ENCODE measurements at places on chromosomes 5 and 9.

DNA sequence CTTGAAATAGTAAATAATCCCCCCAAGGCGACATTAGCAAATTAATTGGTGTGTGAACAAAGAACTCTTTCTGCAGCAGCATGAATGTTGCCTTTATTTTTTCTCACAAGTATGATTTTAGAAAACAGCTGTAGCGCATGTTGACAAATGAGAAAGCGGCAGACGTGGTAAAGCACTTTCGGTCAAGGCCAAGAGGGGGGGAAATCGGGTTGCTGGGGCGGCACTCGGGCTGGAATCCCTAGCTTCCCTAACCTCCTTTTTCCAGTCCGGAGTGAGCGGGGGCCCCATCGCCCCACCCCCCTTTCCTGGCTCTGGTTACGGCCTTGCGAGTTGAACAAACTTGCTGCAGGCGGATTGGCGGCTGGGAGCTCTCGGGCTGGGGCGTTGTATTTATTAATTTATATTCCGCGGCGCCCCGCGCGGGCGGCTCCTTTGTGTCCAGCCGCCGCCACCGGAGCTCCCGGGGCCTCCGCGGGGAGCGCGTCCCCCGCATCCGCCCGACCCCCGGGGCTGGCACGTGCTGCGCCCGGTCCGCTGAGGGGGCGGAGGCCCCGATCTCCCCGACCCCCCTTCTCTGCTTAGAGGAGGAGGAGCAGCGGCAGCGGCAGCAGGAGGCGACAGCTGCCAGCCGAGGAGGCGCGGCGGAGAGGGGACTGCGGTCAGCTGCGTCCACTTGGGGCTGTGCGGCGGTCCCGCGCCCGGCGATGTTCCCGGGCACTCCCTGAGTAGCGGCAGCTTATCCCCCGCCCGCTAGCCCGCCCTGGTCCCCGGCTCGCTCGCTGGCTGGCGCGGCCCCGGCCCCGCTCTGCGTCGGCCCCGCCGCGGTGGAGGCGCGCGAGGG lies at the start of gene RHOBTB3:
Gene RHOBTB3, plus strand, starts transcription at position 607 of the 841 bp plus-strand sequence. CDS start 347 bp downstream, outside the sequence.
- peaks cover 48% of the 10 kb centered on the region for H3K4me1 ChIP-seq
- H3K36me3 ChIP-seq = no peaks in the 10 kb centered on the region
- no peaks in the 10 kb centered on the region for H3K27me3 ChIP-seq
- peak; percentile 91 for DNase-seq
- H3K4me3 ChIP-seq = peak within 1 kb of the TSS; percentile 80

GRCh38 chr5:149932445-149933350 lies 11.9 kb downstream of the PDE6A start:
- H3K27me3 ChIP-seq = no peaks in the 10 kb centered on the region
- DNase-seq = no peak
- peak overlapping the region; percentile 53 for H3K27ac ChIP-seq
- no peaks in the 10 kb centered on the region for H3K36me3 ChIP-seq
- H3K4me3 ChIP-seq = peak overlapping the region; percentile 56
- H3K4me1 ChIP-seq = peaks cover 11% of the 10 kb centered on the region

- no peaks in the 10 kb centered on the region for H3K27me3 ChIP-seq
Measured at GRCh38 chr9:19085295-19085694, 17.4 kb downstream of the HAUS6 start.

DNA sequence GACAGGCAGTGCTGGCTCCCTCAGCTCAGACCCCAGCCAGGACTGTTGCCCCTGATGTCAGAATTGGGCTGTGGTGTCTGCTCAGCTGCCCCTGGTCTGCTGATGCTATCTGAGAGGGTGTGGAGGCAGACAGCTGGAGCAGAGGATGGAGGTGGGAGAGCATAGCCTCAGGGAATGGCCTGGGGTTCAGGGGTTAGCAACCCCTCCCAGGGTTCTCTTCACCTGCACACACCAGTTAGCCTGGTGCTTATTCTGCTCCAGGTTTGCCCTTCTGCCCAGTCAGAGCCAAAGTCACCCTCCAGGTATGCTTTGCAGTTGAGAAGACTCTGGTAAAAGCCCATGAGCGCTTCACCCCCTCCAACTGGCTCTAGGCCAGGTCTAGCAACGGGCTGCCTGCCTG lies 109.8 kb downstream of the SAXO1 start:
- H3K27ac ChIP-seq = no peak overlapping the region
- H3K27me3 ChIP-seq = no peaks in the 10 kb centered on the region
- H3K4me1 ChIP-seq = peaks cover 5% of the 10 kb centered on the region

DNA sequence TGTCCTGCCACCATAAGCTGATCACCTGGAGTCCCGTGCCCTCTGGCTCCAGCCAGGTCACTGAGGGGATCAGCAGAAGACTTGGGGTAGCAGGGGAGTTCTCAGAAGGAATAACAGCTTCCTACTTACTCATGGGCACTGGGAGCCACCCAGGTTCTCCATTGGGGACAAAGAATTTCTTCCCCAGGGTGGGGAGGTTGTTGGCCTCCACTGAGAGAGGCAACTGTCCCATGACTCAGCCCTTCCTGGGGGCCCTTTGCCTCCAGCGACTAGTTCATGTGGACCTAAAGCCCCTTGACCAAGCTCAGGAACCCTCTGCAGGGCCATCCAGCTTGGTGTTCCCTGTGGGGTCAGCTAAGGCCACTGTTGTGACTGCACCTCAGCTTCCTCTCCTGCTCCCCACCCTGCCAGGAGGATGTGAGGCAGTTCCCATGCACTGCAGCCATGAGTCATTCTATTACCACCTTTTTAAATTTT lies 175.0 kb downstream of the AUH start:
- no peak for DNase-seq
- H3K36me3 ChIP-seq = no peaks in the 10 kb centered on the region
- H3K27ac ChIP-seq = peak overlapping the region; percentile 55
- H3K4me3 ChIP-seq = no peak overlapping the region
- peaks cover 4% of the 10 kb centered on the region for H3K4me1 ChIP-seq

DNA sequence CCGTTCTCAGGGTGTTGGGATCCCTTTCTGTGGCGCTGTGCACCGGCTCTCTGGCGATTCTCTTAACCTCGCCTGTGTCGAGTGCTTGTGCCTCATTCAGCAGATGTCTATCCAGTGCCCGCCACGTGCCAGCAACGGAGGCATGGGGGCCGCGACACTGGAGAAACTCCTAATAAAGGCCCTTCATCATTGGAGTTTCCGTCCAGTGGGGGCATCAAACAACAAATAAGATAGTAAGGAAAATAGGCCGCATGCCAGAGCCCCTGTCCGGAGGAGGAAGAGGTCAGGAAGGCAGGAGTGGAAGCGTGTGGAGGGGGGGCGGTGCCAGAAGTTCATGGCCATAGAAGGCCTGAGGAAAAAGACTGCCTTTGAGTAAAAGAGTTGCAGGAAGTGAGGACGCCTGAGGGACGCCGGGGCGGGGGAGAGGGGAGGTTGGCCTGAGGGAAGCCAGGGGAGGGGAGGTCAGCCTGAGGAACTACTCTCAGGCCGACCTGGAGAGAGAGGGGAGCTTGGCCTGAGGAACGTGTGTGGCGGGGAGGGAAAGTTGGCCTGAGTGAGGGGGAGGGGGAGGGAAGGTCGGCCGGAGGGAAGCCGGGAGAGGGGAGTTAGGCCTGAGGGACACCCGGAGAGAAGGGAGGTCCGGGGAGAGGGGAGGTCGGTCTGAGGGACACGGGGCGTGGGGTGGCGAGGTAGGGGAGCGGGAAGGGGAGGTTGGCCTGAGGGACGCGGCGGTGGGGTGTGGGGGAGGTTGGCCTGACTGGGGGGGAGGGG lies 82.2 kb downstream of the CACNA1B start:
- no peak for DNase-seq
- H3K4me1 ChIP-seq = no peaks in the 10 kb centered on the region
- no peak overlapping the region for H3K27ac ChIP-seq
- H3K4me3 ChIP-seq = no peak overlapping the region
- no peaks in the 10 kb centered on the region for H3K27me3 ChIP-seq

DNA sequence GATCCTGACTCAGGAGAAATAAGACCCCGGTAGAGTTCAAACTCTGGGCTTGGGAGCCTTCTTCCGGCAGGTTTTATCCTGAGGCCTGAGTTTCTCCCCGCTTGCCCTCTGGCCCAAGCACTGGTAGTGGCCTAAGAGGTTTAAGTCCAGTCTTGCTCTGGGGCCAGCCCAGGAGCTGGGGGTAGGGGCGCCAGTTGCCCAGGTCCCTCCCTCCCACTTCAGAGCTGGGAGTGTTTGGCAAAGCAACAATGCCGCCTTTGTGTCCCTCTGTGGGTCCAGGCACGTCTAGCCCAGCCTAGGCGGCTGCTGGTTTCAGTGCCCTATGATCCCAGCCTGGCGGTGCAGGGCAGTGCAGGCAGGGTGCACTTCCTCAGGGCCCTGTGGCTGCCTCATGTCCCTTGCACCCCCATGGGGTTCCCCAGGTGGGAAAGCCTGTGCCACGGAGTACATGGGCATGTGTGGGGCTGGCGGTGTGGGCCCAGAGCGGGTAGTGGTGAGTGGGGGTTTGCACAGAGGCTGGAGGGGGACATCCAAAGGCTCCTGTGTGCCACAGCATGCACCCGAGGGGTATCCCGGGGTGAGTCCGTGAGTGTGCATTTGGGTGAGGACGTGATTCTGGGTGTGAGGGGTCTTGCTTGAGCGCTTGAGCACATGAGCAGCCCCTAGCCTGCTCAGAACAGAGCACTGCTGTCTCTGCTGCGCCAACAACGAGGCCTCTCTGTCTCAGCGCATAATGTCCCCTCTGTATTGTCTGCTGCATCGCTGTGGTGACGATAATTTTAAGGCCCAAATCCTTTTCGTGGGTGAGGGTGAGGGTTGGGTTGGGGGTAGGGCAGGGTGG lies 61.7 kb upstream of the PSD2 start:
- no peak for DNase-seq
- H3K27me3 ChIP-seq = no peaks in the 10 kb centered on the region
- H3K36me3 ChIP-seq = no peaks in the 10 kb centered on the region
- no peak overlapping the region for H3K27ac ChIP-seq
- no peaks in the 10 kb centered on the region for H3K4me1 ChIP-seq

DNA sequence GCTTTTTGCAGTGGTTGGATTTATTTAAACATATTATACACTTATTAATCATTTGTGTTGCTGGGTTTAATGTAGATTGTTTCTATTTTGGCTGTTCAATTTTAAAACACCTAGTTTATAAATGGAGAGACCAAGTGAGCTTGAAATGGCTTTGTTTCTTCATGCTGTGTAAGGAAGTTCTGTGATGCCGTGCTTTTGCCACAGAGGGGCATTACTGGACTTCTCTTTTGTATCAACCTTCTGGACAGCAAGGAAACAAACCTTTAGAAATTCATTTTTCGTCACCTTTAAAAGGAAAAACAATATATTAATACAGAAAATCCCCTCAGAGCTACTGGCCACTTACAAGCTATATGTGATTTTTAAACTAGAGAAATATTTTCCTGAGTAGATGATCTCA lies 81.9 kb downstream of the DMRTA1 start:
- no peak overlapping the region for H3K4me3 ChIP-seq
- no peaks in the 10 kb centered on the region for H3K27me3 ChIP-seq
- peaks cover 14% of the 10 kb centered on the region for H3K4me1 ChIP-seq
- H3K27ac ChIP-seq = no peak overlapping the region

DNA sequence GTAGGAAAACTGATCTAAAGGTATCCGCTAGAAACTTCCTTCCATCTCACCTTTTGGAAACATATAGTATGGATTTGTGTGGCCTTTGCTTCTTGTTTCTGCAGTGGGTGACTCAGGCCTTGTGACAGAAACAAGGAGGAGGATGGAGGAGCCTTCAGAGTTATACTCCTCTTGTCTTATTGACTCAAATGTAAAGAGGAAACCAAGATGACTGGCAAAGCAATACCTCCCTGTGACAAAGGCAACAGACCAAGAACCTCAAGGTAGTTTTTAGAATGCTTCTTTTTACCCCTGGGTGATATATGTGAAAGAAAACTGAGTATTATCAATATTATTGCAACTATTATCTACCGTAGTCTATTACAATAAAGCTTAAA lies 123.3 kb upstream of the SLIT3 start:
- H3K36me3 ChIP-seq = no peaks in the 10 kb centered on the region
- no peak for DNase-seq
- no peak overlapping the region for H3K27ac ChIP-seq
- no peaks in the 10 kb centered on the region for H3K27me3 ChIP-seq
- no peak overlapping the region for H3K4me3 ChIP-seq
- no peaks in the 10 kb centered on the region for H3K4me1 ChIP-seq

GRCh38 chr9:134220311-134220710 lies 55.9 kb upstream of the RNU6ATAC start:
- no peaks in the 10 kb centered on the region for H3K36me3 ChIP-seq
- H3K27me3 ChIP-seq = no peaks in the 10 kb centered on the region
- peaks cover 2% of the 10 kb centered on the region for H3K4me1 ChIP-seq
- H3K27ac ChIP-seq = no peak overlapping the region
- no peak for DNase-seq

- H3K27me3 ChIP-seq = no peaks in the 10 kb centered on the region
- no peaks in the 10 kb centered on the region for H3K36me3 ChIP-seq
- DNase-seq = peak; percentile 42
- H3K4me1 ChIP-seq = peaks cover 18% of the 10 kb centered on the region
Measured at GRCh38 chr9:92770360-92770995, 5.8 kb upstream of the BICD2 start.

- no peak for DNase-seq
- H3K4me1 ChIP-seq = no peaks in the 10 kb centered on the region
- no peak overlapping the region for H3K4me3 ChIP-seq
- H3K36me3 ChIP-seq = no peaks in the 10 kb centered on the region
- peaks cover 18% of the 10 kb centered on the region for H3K27me3 ChIP-seq
Measured at GRCh38 chr9:133004999-133005760, 25.6 kb upstream of the GTF3C5 start.

DNA sequence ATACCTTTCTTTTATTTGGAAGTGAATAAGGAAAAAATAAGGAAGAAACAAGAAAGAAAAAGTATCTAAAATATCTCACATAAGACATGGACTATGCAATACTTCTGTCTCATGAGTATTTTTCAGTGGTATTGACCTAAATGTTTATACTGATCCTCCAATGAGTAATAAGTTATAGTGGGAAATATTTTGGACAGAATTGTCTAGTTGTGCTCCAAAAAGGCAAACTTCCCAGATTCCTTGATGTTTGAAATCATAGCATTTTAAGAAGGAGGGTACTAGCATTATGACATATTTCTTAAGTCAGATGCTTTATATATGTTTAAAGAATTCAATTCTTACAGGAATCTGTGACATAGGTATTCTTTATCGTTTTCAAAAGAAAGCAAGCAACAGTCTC lies 34.5 kb upstream of the BASP1 start:
- no peaks in the 10 kb centered on the region for H3K36me3 ChIP-seq
- no peak overlapping the region for H3K4me3 ChIP-seq
- no peak for DNase-seq
- H3K27ac ChIP-seq = no peak overlapping the region
- H3K27me3 ChIP-seq = no peaks in the 10 kb centered on the region
- peaks cover 17% of the 10 kb centered on the region for H3K4me1 ChIP-seq

GRCh38 chr5:98999631-99000030 lies 70.8 kb upstream of the CHD1 start:
- no peak overlapping the region for H3K4me3 ChIP-seq
- no peaks in the 10 kb centered on the region for H3K27me3 ChIP-seq
- H3K27ac ChIP-seq = no peak overlapping the region

All from gastrocnemius medialis (tissue), 4 donors.